Activated CD8-positive, alpha-beta memory T cell treated with anti-CD3 and anti-CD28 coated beads for 4 hours (primary cell): ENCODE measurements at places on chromosomes 16 and 17.

DNA sequence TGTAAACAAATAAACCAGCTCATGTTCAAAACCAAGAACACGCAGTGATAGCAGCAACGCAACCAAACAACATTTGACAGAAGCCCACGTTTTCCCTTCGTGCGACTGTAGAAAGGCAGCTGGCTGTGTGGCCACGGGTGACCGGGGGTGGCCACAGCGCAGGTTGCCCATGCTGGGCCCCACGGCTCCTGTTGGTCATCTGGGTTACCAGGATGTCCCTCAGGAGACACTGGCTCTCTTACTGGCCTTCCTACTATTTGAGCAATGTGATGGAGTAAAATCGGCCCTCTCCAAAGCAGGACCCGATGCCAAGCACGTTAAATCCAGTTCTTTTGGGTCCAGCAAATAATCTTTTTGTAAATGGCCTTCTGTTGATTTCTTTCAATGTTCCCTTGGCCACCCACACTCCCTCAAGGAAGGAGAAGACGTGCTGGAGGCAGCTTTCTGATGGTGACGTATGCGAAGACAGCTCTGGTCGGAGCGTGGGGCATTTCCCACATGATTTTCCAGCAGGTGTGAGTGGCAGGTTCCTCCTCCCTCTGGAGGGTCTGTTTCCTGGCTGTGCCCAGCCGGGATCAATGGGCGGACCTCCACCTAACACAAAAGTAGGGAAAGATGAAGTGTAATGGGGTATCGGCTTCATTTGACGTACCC is 143.1 kb upstream of the CHMP6 start:
- DNase-seq, result no peak

- no peak for DNase-seq
These were observed 5.3 kb upstream of the CAVIN1 start for GRCh38 chr17:42428141-42428944.

DNA sequence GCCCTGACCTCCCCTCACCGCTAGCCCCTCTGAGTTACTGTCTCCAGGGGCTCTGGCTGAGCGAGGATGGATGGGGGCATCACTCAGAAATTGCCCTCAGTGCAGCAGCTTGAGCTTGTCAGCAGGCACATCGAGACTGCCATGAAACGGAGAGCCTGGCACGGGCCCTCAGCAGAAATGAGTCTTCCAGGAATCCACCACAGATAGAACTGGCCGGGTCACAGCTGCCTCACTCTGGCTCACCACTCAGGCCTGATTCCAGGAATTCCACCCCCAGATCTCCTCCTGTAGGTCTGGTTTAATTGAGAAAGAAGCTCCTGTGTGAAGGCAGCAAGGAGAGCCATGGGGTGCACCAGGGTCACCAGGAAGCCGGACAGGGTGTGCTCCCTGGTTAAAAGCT is 85.5 kb downstream of the GSG1L start:
- no peak for DNase-seq

DNA sequence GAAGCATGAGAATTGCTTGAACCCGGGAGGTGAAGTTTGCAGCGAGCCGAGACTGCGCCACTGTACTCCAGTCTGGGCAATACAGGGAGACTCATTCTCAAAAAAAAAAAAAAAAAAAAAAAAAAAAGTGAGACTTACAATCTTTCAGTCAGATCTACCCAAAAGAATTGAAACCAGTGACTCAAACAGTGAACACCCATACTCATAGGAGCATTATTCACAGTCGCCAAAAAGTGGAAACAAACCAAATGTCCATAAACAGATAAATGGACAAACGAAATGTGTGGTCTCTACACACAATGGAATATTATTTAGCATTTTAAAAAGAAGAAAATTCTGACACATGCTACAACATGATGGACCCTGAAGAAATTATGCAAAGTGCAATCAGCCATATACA is 9.1 kb upstream of the SCNN1B start:
- DNase-seq, result no peak

GRCh38 chr17:4945176-4945943 is 3.0 kb downstream of the PFN1 start:
- peak; percentile 73 for DNase-seq

- no peak for DNase-seq
These were observed 4.4 kb downstream of the DHRS7B start for GRCh38 chr17:21131137-21131536.

GRCh38 chr16:58024486-58025350 is 836 bp upstream of the MMP15 start:
- no peak for DNase-seq

DNA sequence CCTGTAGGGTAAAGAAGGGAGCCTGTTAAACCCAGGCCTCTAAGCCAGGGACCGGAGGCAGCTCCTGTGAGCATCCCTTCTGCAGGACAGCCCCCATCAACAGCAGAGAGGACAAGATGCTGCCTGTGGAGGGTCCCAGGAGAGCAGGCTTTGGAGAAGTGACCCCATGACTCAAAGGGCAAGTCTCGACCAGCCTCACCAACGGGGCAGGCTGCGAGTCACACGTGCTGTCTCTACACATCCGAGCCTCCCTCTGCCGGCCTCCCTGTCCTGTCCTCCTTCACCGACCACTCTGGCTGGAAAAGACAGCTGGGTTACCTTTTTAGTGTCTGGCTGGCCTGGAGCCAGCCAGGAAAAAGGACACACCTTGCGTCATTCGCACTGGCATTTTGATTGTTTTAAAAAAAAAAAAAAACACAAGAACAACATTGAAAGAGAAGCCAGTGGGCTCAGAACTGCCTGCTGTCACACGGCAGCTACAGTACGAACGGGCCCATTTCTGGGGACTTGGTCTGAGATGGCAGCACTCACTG is 74.5 kb upstream of the RCVRN start:
- DNase-seq, result no peak
